ENCODE measurements at places on chromosomes 2 and 18.

- peak; percentile 61 for DNase-seq
These were observed 19.5 kb downstream of the WIPF1 start for GRCh38 chr2:174577967-174578589.

GRCh38 chr2:129329574-129329973 lies 649.9 kb upstream of the RAB6C start:
- DNase-seq = no peak

DNA sequence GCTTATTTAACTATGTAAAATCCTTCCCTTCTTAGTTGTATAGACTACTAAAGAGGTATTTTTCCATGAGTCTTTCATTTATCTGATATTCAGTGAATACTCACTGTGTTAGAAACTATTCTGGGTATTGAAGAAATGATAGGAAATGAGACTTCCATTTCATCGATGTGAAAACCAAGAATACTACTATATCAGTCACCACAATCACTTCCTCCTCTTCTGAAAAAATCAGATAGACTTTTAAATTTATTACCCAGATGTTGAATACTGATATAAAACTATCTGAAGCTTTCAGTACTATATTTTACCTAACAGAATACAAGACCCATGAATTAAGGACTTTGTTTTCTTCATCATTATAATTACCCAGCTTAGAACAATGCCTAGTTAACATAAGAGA lies 1801.1 kb upstream of the CELF4 start:
- DNase-seq = no peak

- DNase-seq = no peak
These were observed 6.8 kb upstream of the GREB1 start for GRCh38 chr2:11527001-11527400.

DNA sequence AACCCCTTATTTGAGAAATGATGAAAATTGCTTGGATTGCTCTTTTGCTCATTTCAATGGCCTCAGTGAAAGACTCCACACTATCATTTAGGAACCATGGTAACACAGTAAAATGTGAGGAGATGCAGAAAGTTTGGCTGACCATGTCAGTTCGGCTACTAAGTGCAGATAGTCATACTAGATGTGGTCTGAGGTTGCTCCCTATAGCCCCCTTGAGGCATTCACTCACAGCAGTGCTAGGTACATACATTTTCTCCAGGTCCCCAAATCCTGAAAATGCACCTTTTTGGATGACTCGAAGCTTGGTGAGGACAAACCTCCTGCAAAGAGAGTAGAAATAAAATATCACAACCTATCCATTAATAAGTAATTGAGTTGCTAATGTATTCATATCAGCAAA lies 86.3 kb downstream of the FSHR start:
- DNase-seq = no peak

GRCh38 chr2:62947403-62947802 lies 103.2 kb upstream of the OTX1 start:
- DNase-seq = no peak

DNA sequence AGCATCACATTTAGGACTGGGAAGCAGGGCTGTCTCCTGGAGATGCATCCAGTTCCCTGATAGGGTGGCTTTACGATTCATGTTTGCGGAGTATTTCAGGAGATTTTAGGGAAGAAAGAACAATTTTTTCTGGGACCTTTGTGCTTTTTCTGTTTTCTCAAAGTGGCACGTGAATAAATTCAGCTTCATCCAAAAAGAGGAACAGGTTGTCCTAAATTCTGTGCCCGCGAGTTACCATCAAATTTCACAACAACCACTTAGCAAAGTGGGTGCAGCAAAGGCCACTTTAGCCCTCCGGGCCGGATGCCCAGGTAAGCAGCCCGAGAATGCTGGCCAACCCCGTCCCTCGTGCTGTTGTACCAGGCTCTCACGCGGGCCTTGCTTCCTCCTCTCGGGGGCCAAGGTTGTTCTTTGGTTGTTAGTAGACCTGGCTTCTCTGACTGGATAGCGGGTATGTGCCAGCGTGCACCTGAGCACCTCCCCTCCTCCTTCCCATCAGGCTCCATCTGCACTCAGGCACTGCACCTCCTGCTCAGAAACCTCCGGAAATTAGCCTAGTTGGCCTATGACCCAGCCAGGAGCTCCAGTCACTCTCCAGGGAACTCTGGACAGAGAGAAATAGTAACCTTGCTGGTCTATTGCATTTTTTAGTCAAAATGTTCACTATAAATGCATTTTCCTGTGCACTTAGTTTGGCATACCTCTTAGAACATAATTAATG lies 83.0 kb downstream of the CMPK2 start:
- no peak for DNase-seq

DNA sequence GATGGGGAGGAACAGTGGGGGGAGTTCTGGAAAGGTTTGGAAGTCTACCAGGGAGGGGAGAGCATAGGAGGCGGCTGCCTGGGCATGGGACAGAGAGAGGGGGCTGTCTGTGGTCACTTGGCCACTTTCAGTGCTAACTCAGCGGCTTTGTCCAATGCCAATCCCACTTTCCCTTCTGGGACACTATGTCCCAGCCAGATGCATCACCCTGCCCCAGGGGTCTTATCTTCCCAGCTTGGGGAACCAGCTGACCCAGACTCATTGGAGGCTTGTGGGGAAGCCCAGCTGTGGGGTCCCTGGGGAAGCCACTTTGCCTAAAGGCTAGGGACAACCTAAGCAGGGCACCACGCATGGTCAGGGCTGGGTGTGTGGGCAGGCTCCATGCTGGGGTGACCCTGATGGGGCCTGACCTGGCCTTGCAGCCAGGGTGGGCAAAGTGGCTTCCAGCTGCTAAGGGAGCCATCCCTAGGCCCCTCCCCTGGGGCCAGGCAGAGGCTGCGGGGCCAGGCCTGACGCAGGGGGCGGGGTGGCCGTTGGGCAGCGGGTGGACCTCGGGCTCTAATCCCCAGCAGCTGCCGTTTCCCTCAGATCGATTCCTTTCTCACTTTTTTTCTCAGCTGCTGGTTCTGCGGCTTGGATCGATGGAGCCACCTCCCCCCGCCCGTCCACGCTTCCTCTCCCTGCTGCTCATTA lies 1.6 kb upstream of the ASIC4 start:
- no peak for DNase-seq

- no peak for DNase-seq
These were observed 159.7 kb downstream of the NAPG start for GRCh38 chr18:10685484-10685883.

GRCh38 chr18:32441533-32441932 lies 29.1 kb downstream of the GAREM1 start:
- peak; percentile 68 for DNase-seq

DNA sequence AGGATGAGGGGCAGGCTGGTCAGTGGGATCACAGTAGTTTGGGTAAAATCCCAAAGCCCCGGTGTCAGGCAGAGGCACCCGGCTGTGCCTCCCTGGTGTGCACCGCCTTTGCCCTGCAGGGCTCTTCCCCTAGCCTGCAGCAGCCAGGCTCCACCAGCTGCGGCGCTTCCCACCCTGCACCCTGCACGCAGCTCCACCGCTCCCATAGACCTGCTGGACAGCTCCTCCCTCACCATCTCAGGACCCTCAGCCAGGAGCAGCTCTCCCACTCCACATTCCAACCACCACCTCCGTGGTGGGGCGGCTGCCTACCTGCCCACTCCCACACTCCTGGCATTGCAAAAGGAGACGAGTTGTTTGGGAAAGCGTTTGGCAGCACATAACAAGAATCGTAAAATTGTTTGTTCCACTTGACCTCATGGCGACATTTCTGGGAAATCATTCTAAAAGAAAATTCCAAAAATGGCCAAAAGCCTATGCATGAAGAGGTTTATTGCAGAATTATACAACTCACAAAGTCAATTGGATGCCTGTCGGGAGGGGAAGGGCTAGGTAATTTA lies 287.4 kb upstream of the HDAC4 start:
- no peak for DNase-seq

- DNase-seq = no peak
These were observed 1816.1 kb upstream of the LRRTM1 start for GRCh38 chr2:82120654-82121053.

DNA sequence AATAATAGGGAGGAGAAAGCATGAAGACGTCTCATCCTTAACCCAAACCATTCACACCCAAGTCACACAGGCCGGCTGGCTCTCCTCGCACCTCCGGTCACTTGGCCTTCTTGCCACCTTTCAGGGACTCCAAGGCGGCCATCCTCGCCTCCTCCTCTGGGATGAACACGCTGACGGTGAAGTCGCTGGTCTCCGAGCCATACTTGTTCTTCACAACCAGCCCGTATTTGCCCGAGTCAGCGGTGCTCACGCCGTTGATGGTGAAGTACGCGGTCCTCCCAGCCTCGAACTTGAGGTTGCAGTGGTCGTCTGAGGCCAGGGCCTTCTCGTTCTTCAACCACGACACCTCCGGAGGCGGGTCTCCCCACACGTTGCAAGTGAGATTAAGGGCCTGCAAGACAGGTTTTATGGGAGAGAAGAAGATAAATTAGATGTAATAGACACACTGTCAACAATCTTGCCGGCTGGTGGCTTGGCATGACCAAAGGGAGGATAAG lies 54.3 kb upstream of the LPIN2 start:
- DNase-seq = no peak

GRCh38 chr2:27083410-27084296 lies 2.9 kb upstream of the KHK start:
- DNase-seq = no peak

DNA sequence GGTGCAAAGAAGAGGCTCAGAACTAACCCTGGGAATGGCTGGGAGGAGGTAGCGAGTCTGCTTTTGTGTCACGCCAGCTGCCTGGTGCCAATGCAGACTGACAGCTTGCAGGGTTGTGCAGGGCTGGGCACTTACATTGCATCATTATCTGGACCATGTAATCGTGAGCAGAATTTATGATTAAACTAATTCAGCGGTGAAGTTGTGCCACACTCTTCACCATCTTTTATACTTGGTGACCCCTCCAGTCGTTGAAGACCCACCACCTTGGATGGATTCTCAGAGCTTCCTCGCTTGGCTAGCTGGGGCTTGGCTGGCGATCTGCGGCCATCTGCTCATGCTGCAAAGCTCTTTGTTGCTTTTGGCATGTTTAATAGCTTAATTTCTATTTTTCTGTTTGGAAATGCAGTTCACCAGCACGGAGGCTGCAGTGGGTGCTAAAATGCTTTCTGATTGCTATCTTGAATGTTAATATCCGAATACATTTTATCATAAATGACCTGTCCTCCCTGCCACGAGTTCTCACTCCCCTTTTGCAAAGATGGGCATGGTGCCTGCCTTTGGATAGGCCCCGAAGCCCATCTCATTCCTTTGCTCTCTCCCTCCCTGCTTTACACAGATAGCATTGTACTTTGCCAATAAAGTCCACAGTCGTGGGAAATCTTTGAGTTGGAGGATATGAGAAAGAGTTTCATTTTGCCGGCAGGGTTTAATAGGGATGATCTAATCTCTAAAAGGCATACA lies 188.2 kb downstream of the PRKCE start:
- peak; percentile 22 for DNase-seq

DNA sequence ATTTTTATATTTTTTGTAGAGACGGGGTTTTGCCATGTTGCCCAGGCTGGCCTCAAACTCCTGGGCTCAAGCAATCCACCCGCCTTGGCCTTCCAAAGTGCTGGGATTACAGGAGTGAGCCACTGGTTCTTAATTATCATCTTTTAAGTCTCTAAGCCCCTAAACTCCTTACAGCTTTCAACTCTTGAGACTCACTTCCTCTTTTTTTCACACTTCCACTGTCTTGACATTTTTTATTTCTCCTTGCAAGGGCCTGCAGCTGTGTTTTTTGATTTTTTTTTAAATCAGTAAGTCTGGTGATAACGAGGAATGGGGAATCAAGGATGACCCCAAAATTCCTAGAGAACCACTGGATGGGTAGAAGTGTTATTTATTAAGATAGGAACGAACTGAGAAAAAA lies 8.6 kb upstream of the ABCB11 start:
- no peak for DNase-seq

GRCh38 chr2:85534099-85534498 lies 4.9 kb upstream of the MAT2A start:
- DNase-seq = no peak

DNA sequence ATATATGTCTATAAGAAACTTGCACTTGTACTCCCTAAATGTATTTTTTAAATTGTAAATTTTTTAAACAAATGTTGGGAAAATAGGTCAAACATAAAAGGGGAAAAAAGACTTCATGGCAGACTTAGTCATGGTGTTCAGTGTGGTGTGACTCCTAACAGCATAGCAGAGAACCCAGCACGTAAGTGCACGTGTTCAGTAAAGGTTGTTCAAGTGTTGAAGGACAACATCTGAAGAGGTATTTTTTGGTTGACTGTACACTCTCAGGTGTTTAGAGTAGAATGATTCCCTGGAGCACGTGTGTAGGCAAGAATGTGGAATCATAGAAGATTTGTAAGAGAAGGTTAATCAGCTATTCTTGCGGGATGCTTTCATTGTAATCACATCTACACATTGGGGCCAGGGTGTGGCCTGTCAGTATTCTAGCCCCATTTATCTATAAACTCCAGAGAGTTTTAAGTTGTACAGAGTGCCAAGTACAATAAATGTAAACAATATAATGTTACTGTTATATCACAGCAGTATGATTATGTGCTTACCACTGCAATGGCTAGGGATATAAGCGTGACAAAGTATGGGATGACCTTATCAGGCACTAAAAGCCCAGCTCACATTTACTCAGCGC lies 106.8 kb downstream of the CRIM1 start:
- DNase-seq = no peak

- DNase-seq = no peak
These were observed 88.5 kb upstream of the ODC1 start for GRCh38 chr2:10536569-10537133.

- DNase-seq = no peak
These were observed 21.3 kb downstream of the XRCC5 start for GRCh38 chr2:216130346-216130971.

DNA sequence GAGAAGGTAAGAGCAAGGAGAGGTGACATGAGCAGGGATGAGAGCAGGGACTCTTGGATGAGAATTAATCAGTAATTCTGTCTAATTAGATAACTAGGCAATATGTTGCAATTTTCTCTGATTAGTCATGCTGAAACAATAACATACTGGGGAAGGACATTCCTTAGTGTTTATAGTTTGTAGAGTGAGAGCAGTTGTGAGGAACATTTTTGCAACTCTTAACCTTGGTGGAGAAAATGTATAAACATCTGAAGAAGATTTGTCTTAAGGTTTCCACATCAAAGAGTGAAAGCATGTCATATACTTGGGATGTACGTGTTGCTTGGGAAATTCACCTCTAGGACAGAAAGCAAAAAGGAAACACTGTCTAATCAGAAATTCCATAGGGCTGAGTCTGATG lies 955.4 kb upstream of the FANCL start:
- peak; percentile 75 for DNase-seq
